T-cell (primary cell): ENCODE measurements at places on chromosomes 12 and 14.

DNA sequence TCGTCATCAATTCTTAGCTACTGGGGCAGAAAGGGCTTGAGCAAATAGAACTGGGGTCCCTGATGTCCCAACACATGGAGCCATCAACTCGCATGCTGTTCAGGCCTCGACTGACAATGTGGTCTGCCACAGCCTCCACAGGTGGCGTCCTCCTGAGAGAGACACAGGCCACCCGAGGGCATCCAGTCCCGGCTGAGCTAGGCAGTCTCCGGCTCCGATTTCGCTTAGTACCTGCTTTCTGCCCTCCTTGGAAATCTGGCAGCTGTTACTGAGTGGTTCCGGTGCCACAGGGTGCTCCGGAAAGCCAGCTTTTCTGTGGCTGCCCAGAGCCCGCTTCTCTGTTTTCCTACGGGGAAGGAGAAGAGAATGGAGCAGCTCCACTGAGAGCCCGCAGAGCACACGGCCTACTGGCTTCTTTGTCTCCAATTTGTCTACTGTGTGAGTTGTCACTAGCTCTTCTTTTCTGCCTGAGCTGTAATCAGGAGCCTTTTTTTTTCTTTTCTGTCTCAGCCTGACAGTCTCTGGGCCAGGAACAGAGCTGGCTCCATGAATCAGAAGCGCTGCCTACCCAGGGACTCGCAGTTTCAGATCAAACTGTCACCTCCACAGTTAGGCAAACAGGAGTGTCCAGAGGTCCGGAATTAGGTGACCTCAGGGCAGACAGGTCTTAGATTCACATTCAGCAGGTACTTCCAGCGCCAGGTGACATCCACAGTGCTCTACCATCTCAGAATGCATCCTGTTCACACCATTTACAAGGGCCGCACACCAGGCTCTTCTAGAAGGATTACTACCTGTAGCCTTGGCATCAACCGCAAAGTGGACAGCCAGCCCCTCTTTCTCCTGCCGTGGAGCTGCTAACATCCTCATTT, 73.3 kb downstream of the MOK start:
- no peaks in the 10 kb centered on the region for H3K27me3 ChIP-seq
- H3K4me3 ChIP-seq: no peak overlapping the region
- no peaks in the 10 kb centered on the region for H3K4me1 ChIP-seq
- no peak for DNase-seq
- no peaks in the 10 kb centered on the region for H3K36me3 ChIP-seq

GRCh38 chr12:132070298-132070697, 73.8 kb downstream of the DDX51 start:
- no peak for DNase-seq
- peaks cover 18% of the 10 kb centered on the region for H3K4me1 ChIP-seq
- no peaks in the 10 kb centered on the region for H3K27me3 ChIP-seq
- H3K27ac ChIP-seq: no peak overlapping the region

GRCh38 chr12:34396861-34397590, 374.7 kb downstream of the ALG10 start:
- H3K4me1 ChIP-seq: no peaks in the 10 kb centered on the region
- no peaks in the 10 kb centered on the region for H3K36me3 ChIP-seq
- no peak overlapping the region for H3K4me3 ChIP-seq
- H3K27ac ChIP-seq: no peak overlapping the region

DNA sequence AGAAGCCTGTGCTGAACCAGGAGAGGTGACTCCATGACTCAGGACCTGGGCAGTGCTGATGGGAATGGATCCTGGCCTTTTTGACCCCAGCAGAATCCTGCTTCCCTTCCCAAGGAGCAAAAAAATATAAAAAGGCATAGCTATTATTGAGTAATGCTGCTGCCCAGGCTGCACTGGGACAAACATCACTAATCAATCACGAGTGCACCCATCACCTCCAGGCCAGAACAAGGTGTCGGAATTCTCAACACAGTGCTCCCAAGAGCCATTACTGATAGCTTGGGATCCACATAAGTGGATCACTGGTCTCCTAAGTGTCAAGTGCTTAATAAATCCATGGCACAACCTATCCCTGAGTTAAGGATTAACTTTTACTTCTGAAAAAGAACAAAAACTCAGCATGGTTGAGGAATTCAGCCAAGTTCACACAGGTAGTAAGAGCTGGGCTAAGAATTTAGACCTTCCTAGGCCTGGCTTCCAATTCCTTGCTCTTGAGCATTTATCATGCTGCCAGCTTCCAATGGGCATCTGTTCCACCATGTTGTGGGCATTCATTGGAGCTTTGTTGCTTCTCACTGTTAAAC, 31.9 kb downstream of the IRF2BPL start:
- peaks cover 3% of the 10 kb centered on the region for H3K4me1 ChIP-seq
- DNase-seq: no peak
- H3K36me3 ChIP-seq: no peaks in the 10 kb centered on the region
- no peak overlapping the region for H3K4me3 ChIP-seq
- no peak overlapping the region for H3K27ac ChIP-seq

DNA sequence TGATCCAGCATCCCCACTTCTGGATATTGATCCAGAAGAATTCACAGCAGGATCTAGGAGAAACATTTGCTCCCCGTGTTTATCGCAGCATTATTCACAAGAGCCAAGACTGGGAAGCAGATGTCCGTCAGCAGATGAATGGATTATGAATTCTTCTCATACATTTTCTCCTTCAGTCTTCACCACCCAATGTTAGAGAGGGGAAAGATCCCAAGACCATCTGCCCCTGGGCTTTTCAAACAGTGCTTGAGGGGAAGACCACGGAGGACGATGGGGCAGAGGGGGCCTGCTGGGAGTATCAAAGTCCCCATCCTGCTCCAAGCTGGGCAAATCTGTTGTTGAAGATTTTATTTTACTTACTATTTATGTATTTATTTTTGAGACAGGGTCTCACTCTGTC, 41.1 kb downstream of the SERPINA3 start:
- no peak overlapping the region for H3K27ac ChIP-seq
- no peaks in the 10 kb centered on the region for H3K27me3 ChIP-seq
- DNase-seq: no peak
- H3K4me3 ChIP-seq: no peak overlapping the region
- no peaks in the 10 kb centered on the region for H3K4me1 ChIP-seq

DNA sequence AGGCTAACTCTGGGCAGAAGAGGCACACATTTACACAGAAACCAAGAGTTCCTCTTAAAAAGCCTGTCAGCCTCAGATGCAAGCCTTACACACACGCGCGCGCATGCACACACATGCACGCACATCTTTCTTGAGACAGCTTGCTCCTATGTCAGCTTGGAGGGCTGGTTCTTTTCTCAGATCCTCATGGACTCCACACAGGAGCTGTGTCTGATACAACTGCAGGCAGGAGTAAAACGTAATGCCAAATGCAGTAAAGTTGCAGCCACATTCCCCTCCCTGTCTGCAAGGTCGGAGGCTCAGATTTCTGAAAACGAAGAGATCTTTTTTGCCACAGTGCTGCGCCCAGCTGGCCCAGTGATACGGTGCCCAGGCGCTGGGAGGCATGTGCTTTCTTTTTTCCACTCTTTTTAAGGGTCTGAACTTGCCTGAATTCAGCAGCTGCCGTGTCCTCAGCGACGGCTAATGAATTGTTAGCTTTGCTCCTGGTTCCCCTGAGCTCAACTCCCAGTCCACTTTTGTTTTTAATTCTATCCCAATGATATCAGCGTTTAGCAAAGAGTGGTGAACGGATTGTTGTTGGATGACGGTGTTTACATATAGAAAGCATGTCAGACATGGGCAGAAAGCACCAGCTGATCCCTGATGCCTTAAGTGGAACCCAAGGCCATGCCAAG, 72.9 kb upstream of the FOXN3 start:
- peaks cover 4% of the 10 kb centered on the region for H3K4me1 ChIP-seq
- H3K4me3 ChIP-seq: no peak overlapping the region
- DNase-seq: no peak
- H3K27ac ChIP-seq: no peak overlapping the region
- no peaks in the 10 kb centered on the region for H3K27me3 ChIP-seq

DNA sequence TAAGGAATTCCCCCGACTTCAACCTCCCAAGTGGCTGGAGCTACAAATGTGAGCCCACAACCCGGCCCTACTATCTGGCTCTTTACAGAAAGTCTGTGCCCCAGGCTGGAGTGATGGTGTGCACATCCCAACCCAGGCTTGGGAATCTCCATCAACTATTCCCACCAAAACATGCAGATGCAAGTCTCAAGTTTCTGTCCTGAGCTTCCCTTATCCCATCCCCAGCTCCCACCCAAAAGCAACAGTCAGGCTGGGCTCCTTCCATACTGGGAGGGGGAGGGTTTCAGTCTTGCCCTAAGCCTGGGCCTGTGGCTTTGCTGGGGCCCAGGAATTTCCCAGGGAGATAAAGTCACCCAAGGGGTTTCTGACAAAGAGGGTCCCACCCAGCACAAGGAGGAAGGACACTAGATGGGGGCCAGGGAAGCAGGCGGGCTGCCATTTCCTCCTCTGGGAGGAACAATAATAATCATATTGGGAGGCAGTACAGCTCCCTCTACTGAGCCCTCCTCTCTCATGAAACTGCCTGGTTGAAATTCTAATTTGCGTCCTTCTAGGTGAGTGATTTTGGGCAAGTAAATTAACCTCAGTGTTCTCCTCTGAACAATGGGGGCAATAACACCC, 8.0 kb downstream of the SLC8B1 start:
- DNase-seq: no peak
- H3K27me3 ChIP-seq: no peaks in the 10 kb centered on the region
- no peaks in the 10 kb centered on the region for H3K4me1 ChIP-seq
- H3K27ac ChIP-seq: no peak overlapping the region
- H3K36me3 ChIP-seq: peaks cover 33% of the 10 kb centered on the region

DNA sequence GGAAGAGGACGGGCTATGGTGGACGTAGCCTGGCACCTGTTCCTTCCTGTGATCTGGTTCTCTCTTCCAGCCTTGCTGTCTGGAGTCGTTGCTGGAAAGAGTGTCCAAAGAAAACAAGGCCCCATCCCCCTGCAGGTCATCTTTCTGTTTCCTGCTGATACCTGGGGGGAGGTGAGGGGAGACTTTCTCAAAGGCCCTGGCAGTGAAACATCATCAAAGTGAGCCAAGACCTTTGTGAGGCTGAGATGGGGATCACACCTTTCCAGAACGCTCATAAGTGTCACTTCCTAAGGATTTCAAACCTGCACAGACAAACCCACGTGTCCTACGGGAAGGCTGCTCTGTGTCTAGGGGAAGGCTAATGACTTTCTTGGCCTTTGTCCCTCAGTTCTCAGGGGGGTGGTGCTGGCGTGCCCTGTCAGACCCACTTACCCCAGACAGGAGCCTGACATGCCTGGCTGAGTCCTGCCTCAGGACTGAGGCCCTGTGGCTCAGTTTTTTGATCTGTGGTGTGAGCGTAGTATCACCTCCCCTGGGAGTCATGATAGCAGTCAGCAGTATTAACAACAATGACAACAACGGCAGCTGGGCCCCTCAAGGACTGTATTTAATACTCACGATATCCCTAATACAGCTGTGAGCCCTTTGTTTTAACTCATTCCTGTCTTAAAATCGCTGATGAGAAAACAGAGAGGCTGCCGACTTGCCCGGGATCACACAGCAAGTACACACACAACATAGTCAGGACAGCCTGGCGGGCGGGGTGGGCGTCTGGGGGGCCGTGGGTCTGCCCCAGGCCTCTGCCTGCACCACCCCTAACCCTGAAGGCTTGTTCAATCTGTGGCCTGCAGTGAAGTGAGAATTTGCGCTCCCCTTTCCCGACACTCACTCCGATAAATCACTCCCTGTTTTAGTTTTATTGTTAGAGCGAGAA, 235.2 kb downstream of the SLC41A2 start:
- no peaks in the 10 kb centered on the region for H3K36me3 ChIP-seq
- H3K4me3 ChIP-seq: no peak overlapping the region
- no peak for DNase-seq
- no peak overlapping the region for H3K27ac ChIP-seq

DNA sequence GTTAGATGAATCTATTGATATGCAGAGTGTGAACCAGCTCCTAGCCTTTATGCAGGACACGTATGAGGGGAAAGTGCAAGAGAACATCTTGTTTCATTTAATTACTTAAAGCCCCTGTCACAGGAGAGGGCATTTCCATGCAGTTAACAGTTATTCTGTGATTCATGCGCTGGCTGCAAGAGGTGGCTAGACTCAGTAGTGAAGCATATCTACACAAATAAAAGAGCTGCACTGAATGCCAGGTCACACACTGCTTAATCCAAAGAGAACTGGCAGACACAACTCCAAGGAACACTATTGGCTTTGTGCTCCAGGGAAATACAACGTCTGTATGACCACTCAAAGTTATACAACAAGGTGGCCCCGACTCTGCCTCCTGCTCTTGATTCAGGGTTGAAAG, 394.1 kb downstream of the C12orf75 start:
- H3K36me3 ChIP-seq: no peaks in the 10 kb centered on the region
- H3K4me1 ChIP-seq: no peaks in the 10 kb centered on the region
- no peak for DNase-seq
- no peaks in the 10 kb centered on the region for H3K27me3 ChIP-seq

DNA sequence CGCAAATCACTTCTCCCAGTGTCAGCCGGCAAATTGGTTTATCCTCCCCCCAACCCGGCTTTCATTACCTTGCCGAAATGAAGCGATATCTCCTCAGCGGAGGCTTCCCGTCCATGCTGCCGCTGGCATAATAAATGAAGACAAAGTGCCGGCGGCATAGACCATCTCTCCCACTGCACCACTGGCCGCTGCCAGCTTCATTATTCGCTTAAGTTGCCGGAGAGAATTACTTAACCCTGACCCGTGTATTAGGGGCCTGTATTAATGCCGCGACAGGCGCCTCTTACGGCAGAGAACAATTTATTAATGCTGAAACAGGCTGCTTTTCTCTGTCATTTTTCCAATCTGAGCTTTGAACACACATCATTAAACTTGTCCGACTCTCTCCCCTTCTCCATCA, 17.5 kb upstream of the GPATCH2L start:
- no peak overlapping the region for H3K4me3 ChIP-seq
- H3K4me1 ChIP-seq: no peaks in the 10 kb centered on the region
- DNase-seq: no peak
- peaks cover 12% of the 10 kb centered on the region for H3K27me3 ChIP-seq
- H3K36me3 ChIP-seq: no peaks in the 10 kb centered on the region
- H3K27ac ChIP-seq: no peak overlapping the region

- no peaks in the 10 kb centered on the region for H3K4me1 ChIP-seq
- no peaks in the 10 kb centered on the region for H3K27me3 ChIP-seq
- no peak for DNase-seq
- H3K27ac ChIP-seq: no peak overlapping the region
Measured at GRCh38 chr14:65002586-65003210, 16.0 kb downstream of the FNTB start.
